ENCODE measurements at places on chromosomes 3 and 15.

- peak; percentile 28 for DNase-seq
These were observed 20.7 kb upstream of the CAV3 start for GRCh38 chr3:8712908-8713255.

DNA sequence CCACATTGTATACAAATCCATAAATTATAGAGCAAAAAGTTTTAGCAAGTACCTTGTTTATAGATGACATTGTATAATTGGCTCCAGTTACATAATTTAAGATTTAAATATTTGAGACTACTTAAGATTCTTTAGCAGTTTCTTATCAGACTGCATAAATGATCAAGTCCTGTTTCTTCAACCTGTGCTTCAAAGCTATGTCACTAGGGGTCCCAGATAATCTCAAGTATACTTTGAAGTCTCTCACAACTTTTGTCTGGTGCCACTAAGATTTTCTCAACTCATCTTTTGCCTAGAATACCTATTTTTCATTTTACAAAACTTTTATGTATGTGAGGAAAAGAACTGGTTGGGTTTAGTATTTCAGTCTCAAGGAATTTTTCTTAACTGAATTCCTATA is 205.5 kb downstream of the STAG1 start:
- no peak for DNase-seq

- no peak for DNase-seq
These were observed 14.1 kb upstream of the SH3BP5 start for GRCh38 chr3:15346516-15346915.

DNA sequence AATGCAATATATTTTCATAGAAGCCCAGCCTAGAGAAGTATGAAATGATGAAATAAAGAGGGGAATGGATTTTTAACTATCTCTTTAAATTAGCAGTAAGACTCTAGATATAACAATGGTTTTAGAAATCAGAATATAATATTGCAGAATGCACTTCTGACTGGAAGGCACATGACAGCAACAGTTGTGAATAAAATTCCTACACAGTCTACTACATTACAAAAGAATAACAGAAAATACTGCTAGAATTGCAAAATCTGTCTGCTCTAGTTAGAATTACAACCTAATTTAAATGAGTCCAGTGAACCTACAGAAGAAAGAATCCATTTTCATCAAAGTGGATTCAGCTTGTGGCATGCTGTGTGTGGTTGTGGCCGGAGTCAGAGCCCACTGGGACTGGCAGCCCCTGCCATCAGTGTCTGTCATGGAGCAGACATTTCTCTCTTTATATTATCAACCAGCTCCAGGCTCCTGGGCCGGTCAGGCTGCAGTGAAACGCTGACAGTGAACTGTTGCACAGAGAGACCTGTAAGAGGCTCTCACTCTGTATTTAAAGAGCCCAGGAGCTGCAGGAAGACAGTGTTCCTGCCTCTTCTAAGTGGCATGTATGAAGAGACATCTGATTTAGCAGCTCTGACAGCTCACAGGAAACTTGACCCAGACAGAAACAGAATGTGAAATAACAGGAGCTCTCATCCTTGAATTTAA is 1523.8 kb upstream of the CADM2 start:
- no peak for DNase-seq

- DNase-seq = no peak
These were observed 310.9 kb downstream of the BCHE start for GRCh38 chr3:165526367-165526766.

DNA sequence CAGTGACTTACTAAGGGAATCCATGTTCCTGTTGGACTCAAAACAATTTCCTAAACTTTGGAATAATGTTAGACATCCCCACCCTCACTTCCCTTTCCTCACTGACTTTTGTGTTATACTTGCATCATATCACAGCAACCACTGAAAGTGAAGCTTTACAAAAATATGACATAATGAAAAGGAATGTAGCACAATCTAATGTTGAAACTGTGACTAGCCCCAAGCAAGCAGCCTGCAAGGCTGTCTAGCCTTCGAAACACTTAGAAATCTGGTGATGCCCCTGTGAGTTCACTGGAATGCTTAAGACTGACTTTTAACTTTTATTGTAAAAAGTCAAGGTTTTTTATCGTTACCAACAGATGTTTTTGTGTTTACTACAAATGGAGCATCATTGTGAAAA is 203.7 kb upstream of the ZNF385D start:
- DNase-seq = no peak

DNA sequence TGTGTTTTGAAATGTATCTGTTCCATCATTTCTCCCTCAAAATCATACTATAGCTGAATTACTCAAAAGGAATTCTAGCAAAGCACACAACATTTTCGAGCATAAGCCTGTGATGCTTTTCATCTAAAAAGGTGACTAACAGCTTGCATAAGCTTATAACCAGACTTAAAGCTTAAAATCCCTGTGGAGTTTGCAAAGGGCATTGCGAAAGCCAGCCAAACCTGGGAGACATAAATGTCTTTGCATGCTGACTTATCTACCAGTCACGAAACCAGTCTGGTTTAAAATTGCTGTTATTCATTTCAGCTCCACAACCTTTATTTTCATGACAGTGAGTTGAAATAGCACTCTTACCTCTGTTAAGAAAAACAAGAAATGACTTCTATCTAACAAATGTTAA is 35.6 kb upstream of the LIPC start:
- no peak for DNase-seq

- peak; percentile 22 for DNase-seq
These were observed 1.5 kb downstream of the PTPN9 start for GRCh38 chr15:75577401-75578172.

- DNase-seq = no peak
These were observed 407.8 kb downstream of the PLCL2 start for GRCh38 chr3:17292556-17292955.

DNA sequence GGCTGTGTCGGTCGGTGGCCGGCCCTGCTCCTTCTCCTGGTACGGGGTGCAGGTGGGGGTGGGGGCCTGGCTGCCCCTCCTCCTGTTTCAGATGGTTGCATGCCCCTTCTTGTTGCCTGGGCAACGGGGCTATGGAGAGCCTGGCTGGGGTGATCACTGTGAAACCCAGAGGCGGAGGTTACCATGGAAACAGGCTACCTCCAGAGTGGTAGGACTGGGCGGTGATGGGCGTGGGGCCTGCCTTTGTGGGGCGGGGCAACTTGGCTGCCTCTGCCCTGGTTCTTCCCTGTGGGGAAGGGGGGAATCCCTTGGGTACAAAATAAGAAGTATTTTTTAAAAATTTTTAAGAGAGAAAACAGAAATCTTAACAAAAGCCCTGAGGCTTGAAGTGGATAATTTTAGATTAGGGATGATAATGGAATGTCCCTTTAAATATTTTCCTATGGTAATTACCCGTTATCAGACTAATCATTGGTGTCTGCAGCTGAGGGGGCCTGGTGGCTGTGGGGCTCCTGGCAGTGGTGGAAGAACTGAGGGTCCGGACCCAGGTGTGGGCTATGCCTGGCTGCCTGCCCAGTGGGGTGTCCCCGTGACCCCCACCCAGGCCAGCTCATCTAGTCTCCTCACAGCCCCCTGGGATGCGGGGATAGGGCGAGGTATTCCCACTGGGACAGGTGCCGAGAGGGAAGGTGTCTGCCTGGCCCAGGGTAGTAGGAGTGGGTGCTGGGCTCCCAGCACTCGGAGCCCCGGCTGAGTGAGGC is 32.5 kb downstream of the PLXNA1 start:
- no peak for DNase-seq

DNA sequence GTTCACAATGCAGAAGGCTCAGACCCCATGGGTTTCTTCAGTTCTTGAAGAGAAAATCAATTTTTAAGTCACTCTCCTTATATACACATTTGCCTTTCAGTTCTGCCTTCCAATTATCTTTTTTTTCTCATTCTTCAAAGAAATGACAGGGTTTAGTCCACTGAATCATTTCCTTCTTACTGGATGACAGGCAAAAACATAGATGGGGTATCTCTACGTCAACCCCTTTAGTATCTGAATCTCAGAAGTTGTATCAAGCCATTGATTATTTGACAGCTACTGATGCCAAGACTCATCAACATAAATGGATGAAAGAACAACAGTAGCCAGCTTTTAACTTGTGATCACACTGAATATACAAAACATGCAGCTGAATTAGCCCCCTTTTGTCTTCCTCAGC is 6.5 kb downstream of the ATOSA start:
- no peak for DNase-seq

DNA sequence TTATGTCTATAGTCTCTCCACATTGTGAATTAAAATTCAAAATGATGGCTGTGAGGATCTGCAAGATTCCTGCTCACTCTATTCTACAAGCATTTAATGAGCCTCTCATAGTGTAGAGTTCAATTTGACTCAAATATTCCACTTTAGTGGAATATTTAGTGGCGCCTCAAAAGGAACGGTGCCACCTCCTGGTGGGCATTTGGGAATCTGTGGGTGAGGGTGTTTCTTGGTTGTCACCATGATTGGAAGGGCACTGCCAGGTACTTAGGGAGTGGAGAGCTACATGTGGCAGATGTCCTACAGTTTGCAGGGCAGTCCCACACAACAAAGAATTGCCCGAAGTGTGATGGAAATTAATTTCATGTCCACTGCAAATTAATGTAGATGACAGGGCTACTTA is 21.5 kb upstream of the KCNMB3 start:
- no peak for DNase-seq

DNA sequence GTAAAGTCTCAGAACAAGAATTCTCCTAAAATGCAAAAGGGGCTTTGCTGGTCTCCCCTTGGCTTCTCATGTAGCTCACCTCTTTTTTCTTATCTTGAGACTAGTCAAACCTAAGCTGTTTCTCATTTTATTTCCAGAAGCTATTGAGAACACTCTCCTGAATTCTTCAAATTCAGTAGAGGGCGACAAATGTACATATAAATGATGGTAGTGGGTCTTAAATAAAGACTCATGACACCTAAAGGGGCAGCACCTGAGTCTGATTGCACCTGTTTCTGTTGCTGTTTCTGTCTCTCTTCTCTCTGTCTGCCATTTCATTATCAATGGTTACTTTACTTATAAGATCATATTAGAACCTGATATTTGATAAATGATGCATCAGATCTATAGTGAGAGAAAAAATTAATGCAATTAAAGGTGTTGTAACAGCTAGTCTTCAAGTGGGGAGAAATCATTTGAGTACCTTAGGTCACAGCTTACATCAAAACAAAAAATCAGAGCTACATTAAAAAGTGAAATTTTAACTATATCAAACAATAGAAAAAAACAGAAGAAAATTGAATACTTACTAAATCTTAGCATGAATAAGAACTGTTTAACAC is 7.0 kb downstream of the ADIPOQ start:
- DNase-seq = peak; percentile 35

GRCh38 chr3:121836064-121836463 is 1.1 kb downstream of the EAF2 start:
- no peak for DNase-seq

GRCh38 chr15:98946301-98947255 is 61.0 kb downstream of the PGPEP1L start:
- no peak for DNase-seq

- DNase-seq = peak; percentile 46
These were observed 610 bp upstream of the SATB1 start for GRCh38 chr3:18425641-18426257.

DNA sequence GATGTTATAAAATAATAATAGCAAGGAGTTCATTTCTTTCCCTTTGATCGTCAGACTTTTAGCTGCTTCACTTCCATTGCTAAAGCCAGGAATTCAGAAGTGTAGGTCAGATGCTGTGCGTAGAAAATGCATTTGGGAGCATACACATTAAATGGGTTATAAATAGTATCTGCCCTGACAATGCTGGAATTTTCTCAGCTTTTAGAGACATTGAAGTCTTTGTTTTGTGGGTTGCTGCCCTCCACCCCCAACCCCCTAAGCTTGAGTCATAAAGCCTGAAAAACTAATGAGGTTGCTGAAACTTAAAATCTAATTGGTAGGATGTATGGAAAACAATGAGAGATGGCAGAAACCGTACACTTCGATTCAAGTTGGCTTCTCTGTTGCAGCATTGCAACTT is 81.9 kb downstream of the MITF start:
- peak; percentile 11 for DNase-seq

DNA sequence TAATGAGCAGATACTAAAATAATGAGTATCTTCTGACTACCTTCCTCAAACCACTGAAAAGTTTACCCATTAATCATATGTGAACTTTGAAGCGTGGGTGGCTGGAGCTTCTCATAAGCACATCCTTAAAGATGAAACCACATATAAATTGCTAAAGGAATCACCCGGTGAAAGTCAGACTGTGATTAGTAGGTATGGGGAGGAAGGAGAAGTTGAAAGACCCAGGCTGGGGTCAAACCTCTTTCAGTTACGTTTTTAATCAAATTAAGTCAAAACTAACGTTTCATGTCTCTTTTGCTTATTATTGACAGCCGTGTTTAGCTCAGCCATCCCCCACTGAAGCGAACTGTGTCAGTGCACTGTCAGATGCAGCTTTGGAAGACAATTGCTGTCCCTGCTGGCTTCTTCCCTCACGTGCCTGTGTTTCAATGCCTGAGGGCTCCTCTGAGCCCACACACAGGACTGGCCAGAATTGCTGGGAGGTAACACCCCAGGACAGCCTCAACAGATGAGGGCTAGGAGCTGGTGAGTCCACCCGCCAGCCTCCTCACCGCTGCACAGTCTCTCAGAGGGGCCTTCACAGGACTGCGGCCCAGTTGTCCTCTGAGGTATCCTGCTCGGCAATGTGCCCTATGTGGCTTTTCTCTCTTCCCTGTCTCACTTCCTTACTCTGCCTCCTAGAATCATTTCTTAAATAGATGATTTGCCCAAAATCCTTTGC is 29.3 kb upstream of the SH3BP5 start:
- DNase-seq = peak; percentile 26

DNA sequence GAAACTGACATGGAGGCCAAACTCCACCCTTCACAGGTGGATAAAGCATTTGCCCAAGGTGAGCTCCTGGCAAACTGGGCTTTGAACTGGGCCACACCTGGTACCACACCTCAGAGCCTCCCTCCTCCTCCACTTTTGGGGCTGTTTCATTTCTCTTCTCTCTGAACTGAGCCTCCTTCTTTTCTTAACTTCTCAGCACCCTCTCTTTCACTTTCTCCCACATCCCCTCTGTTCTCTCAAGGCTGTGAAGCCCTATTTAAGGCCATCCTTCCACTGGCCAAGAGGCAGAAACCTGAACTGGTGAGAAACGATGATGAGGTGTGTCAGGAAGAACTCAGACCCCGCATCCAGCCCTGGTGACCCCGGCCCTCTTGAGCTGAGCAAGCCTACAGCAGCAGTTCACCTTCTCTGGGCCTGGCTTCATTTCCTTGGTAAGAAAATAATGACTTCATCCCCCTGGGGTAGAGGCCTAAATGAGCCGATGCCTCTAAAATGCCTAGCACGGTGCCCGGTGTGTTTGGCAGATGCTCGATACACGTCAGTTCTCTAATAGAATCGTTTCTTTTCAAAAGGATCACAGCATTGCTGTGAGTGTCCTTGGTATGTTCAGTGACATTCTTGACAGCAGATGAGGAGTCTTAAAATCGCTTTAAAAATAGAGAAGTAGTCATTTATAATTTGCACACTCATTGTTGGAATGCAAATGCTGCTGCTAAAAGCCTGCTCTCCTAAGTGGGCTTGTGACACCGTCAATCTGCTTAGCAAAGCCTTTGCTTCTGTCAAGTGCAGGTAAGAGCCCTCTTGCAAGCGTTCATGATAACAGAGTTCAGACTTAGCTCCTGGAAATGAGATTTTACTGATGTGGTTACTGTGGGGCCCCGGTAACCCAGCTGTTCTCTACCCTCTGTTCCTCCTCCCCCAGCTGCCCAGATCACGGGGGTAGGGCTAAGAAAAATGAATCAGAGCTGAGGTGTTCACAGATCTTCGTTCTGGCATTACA is 97.7 kb upstream of the ATP2B2 start:
- no peak for DNase-seq
